ENCODE measurements at places on chromosomes 3 and 15.

DNA sequence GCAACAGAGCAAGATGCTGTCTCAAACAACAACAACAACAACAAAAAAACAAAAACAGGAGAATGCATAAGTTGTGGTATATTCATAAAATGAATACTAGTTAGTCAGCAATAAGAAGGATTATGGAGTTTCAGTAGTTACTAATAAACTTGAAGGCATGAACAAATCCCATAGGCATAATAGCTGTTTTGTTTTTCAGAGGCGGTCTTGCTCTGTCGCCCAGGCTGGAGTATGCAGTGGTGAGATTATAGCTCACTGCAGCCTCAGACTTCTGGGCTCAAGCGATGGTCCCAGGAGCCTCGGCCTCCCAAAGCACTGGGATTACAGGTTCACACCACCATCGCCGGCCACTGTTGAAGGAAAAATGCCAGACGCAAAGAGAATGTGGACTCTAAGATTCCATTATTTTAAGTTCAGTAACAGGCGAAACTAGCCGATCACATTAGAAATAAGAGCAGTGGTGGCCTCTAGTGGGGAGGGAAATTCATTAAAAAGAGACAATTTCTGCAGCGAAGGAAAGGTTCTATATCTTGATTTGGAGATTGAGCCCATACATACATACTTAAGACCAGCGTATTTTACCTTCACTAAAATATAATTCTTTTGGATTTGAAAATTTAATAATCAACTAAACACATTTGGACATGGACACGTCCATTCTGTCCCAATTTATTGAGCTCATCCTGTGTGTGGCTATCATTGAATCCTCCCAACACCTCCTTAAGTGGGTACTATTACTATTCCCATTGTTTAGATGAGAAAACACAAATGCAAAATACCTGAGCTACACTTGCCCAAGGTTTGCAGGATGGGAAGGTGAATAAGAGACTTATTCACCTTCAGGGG, 27.4 kb upstream of the HDAC11 start:
- DNase-seq, result peak; percentile 71

DNA sequence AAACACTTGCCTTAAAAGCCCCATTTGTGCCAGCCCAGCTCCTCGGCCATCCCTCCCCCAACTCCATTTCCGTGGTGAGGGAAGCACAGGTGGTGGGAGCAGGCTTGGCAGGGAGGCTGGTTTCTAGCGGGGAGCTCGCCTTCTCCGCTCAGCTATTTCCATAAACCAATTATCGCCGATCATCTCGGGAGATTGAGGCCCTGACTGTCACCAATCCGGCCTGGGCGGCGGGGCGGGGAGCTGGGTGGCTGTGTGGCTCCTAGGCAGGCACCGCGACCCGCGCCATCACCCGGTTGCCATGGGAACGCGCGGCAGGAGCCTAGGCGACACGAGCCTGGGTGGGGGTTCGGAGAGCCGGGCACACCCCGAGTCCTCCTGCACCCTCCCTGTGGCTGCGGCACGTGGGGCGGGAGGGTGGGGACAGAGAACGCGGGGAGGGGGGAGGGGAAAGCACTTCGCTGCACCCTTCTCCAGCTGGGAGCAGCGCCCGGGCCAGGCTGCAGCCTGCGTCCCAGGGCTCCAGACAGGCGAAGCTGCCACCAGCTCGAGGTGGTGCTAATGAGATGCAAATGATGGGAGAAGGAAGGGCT, 9.3 kb downstream of the CCDC33 start:
- DNase-seq, result peak; percentile 47

DNA sequence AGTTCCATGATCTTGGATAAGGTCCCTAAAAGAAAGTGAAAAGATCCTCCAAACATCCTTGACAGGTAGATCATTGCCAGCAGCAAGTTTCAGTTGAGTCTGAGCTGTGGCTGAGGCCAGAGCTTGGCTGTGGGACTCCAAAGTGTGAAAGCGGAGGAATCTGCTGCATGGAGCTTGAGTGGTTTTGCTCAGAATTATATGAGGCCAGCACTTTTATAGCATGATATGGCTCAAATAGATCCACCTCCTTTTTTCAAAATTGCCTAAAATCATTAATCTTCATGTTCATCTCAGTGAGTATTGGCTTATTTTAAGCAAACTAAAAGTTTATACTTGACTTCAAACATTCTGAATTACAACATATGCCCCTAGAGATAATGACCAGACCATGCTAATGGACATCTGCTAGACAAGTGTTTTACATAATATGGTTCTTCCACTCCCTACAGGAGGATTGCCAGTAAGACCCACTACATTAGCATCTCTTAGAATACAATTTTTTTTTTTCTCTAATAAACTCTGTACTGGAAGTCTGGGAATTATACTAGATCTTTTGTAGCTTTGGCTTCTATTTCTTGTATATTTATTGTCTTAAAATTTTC, 368.1 kb downstream of the ZPLD1 start:
- DNase-seq, result no peak

- DNase-seq, result peak; percentile 30
Measured at GRCh38 chr3:159252772-159253384, 451.0 kb downstream of the MFSD1 start.
